ENCODE measurements at places on chromosomes 2 and 18.

GRCh38 chr2:46862514-46862913, 53.1 kb downstream of the MCFD2 start:
- DNase-seq = no peak

DNA sequence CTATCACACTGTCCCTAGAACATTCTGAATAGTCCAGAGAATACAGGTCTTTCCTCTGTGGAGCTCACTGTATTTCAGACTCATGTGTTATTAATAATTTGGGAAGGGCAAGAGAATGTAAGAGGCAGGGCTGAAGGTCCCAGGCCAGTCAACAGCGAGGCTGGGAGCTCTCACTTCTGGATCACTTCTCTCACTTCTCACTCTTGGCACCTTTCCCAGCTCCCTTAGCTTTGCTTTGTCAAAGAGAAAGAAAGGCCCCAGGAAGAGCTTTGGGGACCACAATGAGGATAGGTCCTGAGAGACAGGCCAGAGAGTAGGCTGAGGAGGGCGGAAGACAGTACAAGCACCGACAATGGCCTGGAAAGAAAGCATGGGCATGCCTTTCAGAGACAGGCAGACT, 11.2 kb downstream of the EFR3B start:
- no peak for DNase-seq

GRCh38 chr2:160199683-160200389, at the start of gene ITGB6:
TSS of gene ITGB6 (minus strand) at chr2:160200272. CDS start at chr2:160200063, 209 bp downstream.
- DNase-seq = no peak

DNA sequence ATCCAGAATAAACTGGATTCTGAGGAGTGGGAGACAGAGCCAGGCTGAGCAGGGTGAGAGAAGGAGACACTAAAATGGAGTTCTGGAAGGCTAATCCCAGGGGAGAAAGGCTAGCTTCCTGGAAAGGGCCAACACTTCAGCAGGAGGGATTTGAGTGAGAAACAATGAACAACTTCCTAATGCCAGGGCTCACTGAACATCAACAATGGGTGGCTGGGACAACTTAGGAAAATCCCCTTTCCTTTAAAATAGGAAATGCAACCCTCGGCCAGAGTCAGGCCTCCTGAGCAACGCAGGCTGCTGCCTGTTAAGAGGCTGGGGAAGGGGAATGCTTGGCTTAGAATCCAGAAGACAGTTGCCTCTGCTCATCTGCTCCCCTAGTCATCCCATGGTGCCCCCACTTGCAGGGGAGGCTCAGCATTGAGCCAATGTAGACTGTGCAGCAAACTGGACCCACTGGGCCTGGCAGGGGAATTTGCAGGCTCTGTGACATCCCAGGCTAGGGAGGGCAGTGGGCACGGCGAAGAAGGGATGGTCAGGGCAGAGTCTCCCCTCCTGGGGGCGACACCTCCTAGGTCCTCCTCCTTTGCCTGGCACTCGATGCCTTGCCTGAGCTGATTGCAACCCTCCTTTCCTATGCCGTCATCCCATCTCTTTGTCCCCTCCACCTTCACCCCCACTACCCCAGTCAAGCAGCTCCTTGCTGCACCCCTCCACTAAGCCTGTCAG, 182.5 kb downstream of the TNS1 start:
- DNase-seq = no peak

- DNase-seq = no peak
Measured at GRCh38 chr2:174334278-174334715, 457 bp upstream of the SP9 start.

DNA sequence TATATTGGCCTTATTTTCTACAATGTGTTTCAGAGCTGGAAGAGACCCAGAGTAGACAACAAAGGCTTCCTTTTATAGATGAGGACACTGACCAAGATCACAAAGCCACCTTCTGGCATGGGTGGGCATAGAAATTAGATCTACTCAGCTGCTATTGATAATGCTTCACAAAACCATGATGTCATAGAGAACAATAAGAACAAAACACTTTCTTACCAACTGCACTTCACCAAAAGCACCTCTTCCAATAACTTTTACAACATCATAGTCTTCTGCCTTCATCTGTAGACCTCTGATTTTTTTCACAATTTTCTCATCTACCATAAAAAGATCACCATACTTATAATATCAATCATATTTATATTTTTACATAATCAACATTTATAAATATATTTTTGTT, 58.1 kb downstream of the ROCK2 start:
- no peak for DNase-seq

- no peak for DNase-seq
Measured at GRCh38 chr18:77911971-77912605, 662.4 kb downstream of the GALR1 start.

DNA sequence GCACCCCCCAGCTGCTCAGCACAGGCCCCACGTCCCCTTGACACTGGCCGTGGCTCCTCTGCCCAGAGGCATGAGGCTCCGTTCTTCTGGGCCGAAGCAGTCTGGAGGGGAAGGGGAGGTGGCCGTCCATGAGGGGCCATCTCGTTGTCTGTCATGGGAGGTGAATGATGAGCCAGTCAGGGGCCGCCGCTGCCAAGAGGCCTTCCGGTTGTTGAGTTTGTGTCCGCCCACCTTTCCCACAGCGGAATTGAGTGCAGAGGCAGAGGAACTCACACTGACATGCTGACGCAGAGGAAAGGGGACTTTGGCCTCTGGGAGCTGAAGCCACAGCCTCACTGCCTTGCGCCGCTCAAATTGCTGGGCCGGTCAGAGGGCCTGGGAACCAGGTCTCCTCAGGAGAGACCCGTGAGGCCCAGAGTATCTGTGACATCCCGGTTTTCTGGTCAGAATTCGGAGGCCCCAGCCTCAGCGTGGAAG, 268.4 kb downstream of the ATAD2B start:
- DNase-seq = no peak

DNA sequence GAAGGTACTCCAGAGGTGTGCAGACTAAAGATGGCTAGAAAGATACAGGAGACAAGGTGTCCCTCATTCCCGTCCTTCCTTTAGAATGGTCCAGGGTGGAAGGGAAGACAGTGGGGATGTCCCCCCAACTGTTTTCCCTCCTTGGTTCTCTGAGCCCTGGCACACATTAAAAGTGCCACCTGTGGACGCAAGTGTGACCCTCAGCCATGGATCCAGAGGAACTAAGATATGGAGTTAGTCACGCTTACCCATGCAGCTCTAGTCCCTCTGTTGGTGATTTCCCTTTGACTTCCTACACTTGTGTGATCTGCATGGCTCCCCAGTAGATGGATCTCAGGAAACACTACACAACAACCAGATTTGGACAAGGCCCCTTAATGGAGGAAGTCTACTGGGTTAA, 113.1 kb upstream of the SRD5A2 start:
- DNase-seq = no peak

- DNase-seq = no peak
Measured at GRCh38 chr18:13501543-13501887, 224.8 kb downstream of the FAM210A start.

- DNase-seq = no peak
Measured at GRCh38 chr2:47083886-47084687, 71.0 kb downstream of the STPG4 start.

GRCh38 chr2:21163213-21163612, 39.4 kb downstream of the TDRD15 start:
- no peak for DNase-seq

DNA sequence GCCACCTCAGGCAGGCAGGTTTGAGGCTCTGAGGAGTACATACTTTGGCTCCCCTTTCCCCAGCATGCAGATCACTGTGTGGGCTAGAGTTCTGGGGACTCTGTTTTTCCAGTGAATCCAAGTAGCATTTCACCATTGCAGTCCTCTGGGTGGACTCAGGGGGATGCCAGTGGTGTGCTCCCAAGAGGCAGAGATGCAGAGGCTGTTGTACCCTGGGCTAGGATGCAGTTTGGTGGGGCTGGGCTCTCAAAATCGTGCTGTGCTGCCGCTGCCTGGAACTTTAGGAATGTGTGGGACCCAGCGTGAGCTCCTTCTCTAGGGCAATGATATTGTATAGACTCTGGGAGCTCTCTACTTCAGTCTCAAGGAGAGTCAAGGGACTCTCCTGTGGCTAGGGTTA, 104.9 kb downstream of the MYO3B start:
- DNase-seq = no peak

DNA sequence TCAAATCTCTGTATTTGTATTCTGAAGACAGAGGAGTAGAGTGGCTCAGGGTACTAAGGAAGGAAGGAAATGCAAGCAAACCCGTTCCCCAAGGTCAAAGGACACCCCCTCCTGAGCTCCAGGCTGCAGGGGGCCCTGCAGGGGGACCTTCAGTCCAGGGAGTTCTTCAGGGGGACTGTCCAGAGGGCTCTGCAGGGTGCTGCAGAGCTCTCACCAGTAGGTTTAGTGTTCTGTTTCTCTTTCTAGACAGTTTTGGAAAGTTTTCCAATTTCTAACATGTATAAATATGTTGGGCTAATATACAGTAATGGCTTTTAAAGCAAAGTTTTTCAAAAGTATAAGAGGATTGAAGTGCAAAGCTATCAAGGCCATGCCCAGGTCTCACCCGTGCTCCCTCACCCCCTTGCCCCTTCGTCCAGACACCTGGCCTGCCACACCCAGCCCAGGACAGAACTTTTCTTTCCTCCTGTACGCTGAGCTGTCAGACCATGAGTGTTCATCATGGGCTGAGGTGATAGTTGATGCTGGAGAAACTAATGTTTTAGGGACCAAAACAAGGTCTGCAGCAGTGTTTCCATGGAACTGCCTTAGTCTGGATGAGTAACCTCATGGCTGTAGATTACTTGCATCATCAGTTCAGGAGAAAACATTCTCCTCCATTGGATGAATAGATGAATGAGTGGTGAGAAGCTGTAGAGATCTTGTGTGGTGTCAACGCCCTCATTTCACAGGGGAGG, 134.2 kb downstream of the GLI2 start:
- no peak for DNase-seq

GRCh38 chr2:177353187-177353478, 39.4 kb upstream of the AGPS start:
- no peak for DNase-seq

GRCh38 chr2:84972932-84973331, 2.0 kb downstream of the KCMF1 start:
- no peak for DNase-seq

GRCh38 chr2:210072493-210072892, 70.1 kb downstream of the RPE start:
- no peak for DNase-seq

DNA sequence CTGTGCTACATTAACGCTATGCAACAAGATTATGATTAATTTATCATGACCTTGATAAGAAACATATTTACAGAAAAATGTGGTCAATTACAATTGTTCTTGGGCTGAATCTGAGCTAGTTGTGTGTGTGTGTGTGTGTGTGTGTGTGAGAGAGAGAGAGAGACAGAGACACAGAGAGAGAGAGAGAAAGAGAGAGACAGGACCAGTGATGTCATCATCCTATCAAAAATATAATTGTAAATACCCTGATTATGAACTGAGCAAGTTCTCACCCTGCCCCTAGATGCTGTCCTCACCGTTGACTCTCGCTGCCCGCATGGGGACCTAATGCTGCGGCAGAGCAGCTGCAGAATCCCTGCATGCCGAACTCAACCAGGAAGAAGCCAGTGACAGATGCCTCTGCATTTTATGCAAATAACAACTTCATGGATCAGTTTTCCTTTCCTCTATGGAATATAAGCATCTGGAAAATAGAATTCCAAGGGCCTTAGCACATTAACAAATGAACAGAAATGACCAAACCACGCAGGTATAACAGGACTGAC, 512.5 kb downstream of the PLCL1 start:
- DNase-seq = no peak

DNA sequence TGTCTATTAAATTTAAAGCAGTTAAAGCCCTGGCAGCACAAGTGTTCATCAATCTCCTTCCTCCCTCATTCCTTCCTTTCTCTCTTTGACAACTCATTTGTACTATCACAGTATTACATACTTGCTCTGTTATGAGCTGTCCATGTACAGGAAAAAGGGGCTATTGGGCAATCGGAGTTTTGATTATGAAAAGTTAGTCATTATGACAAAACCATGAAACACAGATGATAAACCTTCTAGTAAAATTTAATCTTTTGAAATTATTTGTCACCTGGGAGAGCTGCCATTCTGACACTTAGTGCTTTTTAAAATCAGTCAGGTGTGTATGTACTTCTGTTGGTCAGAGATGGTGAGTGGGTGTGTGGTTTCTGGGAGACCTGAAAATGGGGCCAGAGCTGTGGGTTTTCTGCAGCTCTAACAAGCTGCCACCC, 39.4 kb downstream of the MAP4K4 start:
- no peak for DNase-seq

GRCh38 chr2:237060534-237061312, 25.0 kb upstream of the COPS8 start:
- DNase-seq = peak; percentile 65

- DNase-seq = no peak
Measured at GRCh38 chr2:121034551-121034950, 250.5 kb downstream of the TFCP2L1 start.

- no peak for DNase-seq
Measured at GRCh38 chr18:46756025-46756558, 761 bp downstream of the ST8SIA5 start.

DNA sequence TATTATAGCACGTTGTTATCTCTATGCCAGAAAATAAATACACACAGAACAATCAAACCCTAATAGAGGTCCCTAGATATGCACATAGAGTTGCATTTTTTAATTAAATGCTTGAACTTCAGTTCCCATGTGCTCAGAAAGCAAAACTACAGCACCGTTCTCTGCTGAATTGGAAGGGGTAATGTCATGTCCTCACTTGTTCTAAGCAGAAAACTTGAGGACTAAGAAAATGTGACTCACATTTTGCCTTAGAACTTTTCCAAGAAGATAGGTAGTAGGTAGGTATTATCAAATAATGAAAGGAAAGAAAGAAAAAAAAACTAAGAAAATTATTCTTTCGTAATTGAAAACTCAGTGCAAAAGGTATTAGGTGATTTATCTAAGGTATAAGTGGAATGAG, 607.3 kb downstream of the ERBB4 start:
- peak; percentile 12 for DNase-seq

Data from hippocampal formation (tissue), 2 donors.